DMS79 treated with DMSO at 0.1 percent for 48 hours (cell line): ENCODE measurements at places on chromosomes 2 and 18.

GRCh38 chr18:51072586-51073313 lies 42.7 kb downstream of the SMAD4 start:
- DNase-seq, result no peak

DNA sequence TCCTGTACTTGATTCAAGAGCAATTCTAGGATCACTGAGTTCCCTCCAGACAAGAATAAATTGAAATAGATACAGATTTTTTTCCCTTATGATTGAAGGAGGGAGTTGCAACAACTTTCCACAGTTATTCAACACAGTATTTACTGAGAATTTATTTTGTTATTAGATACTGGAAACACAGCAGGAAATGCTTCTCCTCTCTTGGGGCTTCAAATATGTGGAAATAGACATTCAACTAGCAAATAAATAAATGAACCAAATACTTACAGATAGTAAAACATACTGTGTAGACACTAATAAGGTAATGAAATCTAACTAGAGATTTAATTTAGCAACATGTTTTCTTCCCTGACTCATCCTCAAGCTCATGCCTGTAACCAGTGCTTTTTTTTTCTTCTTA lies 169.2 kb downstream of the LNPK start:
- no peak for DNase-seq

DNA sequence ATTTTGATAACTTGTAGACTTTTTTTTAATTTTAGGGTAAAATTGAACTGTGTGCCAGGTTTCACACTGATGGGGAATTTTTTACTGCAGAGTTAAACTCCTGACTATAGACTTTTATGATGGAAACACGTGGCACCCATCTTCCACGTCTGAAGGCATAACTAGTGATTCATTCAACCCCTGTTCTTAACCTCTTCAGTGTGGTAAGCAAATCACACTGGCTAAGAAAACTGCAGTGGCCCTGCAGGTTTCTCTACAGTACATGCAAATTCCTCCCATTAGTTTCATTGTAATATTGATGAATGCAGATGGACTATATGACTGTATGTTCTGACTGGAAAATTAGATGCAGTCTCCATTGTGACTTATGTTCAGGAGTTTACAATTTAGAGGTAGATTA lies 47.2 kb downstream of the SMAD4 start:
- no peak for DNase-seq

DNA sequence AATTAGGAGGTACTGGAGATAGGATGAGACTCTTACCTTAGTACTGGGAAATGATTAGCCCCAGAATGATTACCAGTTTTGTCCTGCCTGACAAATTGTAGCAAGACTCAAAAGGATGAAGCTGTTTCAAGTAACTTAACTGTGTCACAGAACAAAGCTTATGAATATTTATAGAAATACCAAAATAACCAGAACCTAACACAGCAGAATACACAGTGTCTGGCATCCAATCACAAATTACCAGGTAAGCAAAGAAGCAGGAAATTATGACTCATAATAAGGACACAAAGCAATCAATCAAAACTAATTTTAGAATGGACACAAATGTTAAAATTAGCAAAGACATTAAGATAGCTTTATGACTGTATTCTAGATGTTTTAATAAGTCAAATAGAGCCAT lies 91.9 kb downstream of the CTNNA2 start:
- no peak for DNase-seq

DNA sequence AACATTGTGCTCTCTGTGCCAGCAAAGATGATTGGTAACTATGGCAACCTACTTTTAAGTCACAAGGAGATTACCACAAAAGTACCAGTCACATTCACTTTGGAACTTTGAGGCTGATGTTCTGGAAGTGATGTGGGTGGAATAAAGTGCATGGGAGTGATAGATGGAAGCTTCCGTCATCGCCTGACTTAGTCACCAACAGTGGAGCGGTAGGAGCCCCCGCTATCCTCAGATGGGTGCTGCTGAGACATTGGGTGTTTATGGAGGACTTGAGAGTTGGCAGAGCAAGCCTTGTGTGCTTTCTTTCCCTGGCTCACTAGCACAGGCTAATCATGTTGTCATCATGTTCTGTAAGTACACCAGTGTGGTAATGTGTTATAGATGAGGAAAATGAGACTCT lies 4.6 kb downstream of the PPP1R7 start:
- no peak for DNase-seq

- no peak for DNase-seq
Observed at GRCh38 chr2:69053416-69053965, 40.5 kb downstream of the ANTXR1 start.

GRCh38 chr2:220962556-220962955 lies 609.5 kb downstream of the EPHA4 start:
- no peak for DNase-seq

- DNase-seq, result no peak
Observed at GRCh38 chr2:877747-878146, 72.9 kb upstream of the SNTG2 start.

DNA sequence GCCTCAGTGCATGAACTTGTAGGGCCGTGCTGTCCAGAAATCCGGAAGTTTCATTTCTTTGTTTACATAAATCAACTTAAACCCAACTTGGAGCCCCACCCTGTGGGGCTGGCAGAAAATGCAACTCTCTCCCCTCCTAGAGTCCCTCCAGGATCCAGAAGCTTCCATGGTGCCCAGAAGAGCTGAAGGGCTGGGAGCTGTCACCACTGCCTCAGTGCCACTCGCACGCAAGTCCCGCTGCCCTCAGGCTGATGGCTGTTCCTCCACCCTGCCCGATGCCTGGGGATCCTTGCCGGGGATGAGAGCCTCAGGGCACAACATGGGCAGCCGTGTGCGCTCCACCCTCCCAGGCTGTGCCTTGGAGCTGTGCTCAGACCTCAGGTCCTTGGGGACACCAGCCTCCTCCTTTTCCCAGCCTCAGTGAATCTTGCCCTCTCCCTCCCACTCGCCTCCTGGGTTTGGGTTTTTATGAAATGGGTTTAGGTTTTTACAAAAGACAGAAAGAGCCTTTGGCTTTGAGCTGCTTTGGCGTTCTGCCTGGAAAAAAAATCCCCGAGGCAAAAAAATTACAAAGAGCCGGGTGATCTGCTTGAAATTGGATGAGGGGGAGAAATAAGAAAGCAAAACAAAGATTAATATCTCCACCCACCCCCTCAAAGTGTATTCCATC lies 155.2 kb downstream of the TWIST2 start:
- no peak for DNase-seq

DNA sequence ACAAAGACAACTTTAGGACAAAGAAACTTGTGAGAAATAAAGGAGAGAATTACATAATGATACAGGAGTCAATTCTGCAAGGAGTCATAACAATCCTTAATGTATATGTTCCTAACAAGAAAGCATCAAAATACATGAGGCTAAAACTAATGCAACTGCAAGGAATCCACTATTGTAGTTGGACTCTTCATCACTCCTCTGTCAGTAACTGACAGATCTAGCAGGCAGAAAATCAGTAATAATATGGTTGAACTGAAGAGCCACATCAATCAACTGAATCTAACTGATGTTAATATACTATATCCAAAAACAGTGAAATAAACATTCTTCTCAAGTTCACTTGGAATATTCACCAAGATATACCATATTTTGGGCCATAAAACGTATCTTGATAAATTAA lies 1806.4 kb upstream of the CELF4 start:
- DNase-seq, result no peak

GRCh38 chr18:58505181-58505580 lies 123.7 kb downstream of the ALPK2 start:
- DNase-seq, result no peak

GRCh38 chr2:101698844-101699754 lies 1.6 kb downstream of the MAP4K4 start:
- DNase-seq, result peak; percentile 54
